ENCODE measurements at places on chromosomes 7 and 10.

GRCh38 chr7:23334482-23335056, 35.4 kb downstream of the MALSU1 start:
- DNase-seq, result no peak

GRCh38 chr10:132776186-132776585, 9.8 kb downstream of the NKX6-2 start:
- DNase-seq, result no peak

GRCh38 chr7:99827040-99827778, 604 bp upstream of the CYP3A43 start:
- no peak for DNase-seq

- DNase-seq, result no peak
Observed at GRCh38 chr7:152459724-152460251, 24.0 kb upstream of the KMT2C start.

DNA sequence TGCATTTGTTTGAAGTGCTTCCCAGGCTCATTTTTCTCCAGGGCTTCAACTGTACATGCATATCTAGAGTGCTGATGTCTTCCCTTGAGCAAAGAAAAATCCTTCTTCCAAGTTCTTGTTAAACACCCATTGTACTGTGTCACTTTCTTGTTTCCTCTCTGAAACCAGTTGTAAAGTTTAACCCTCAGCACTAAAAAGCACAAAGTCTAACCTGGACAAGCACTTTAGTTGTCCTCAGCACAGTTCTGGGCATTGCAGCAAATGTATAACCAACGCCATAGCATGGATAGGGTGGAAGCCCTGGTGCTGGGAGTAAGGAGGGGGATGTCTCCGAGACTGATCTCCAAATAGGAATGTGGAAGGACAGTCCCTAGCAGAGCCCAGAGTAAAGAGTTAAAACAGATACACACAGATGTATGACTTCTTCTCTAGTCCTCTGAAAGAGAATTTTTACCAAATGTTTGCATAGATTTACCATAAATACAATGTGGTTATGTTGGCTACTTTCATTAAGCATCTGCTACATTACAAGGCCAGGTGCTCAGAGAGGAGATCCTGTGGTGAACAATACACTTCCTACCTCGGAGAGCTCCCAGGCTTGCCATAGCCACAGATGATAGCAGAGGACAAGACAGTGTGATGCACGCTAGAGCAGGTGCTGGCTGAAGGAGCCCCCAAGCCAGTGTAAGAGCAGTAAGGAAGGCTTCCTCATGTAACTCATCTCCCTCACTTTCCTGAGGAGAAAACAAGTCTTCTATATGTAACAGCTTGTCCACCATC, 57.0 kb downstream of the DNAJC12 start:
- no peak for DNase-seq

DNA sequence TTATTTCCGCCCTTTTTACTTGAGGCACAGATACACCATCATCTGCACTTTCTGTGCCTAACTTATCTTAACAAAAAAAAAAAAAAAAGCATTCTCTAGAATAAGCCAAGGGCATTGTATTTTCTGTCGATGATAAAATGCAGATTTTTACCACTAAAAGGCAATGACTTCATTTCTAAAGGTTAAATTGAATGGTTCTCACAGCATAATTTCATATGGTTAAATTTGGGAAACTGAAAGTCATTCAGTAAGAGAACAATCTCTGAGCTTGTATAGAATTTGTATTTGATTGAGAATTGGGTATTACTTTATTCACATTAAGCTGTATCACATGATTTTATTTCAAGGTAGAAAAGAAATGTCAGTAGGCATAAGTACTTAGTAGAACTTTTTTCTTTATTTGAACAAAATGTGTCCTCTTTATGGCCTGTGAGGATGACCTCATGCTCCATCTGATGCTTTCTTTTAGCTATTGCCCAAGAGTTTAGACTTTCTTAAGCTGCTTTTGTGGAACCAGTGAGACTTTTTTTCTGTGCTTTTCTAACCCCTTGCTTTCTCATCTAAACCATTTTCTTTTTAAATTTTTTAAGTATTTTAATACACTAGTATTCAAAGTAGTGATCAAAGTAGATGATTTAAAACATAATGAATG, 110.3 kb downstream of the LRRC4 start:
- DNase-seq, result no peak

DNA sequence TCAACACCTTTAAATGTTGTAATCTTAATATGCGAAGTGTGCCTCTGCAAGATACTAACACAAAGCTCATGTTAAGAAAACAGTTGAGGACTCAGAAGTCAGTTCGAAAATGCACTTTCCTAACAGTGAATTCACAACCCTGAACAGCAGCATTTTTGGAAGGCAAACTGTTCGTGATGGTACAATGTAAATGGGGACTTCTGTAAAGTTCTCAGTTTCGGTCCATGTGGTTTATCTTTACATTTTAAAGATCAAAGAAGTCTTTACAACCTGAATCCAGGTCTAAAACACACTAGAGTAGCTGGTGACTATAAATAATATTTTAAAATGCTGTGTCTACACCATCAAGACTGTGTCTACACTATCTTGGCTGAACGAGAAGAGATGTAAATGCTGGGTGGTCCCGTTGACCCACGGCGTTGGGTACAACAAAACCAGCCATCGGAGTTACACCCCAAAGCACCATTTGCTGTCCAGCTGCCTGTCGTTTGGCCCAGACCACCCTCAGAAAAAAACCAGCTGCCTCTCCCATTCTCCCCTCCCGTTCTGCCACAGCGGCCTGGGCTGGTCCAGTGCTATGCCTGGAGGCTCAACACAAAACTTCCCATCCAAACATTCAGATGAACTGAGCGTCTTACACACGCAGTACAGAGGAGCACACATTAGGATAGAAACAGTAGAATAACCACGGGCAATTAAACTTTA, 42.9 kb downstream of the MKI67 start:
- no peak for DNase-seq

- DNase-seq, result no peak
Observed at GRCh38 chr7:41735206-41735605, 32.3 kb upstream of the INHBA start.

DNA sequence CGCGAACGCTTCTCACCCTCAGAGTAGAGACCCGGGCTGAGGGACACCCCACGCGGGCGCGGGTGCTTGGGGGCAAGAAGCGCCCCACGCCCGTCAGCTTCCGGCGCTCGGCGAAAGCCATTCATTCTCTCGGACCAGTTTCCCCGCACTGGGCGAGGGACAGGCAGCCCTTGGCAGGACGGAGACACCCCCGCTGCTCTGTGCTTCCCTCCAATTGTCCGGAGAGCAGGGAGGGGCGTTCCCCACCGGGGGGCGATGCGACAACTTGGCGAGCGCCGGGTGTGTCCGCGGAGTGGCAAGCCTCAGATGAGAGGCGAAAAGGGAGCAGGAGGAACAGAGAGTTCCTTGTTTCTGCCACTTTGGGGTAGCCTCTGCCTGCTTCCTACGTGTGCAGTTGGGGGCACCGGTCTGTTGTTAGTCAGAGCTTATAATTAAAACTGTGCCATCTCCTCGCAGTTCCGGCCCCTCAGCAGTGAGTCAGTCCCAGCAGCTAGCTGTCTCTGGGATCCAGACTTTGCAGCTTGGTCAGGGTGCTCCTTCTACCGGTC, 1.7 kb downstream of the GPR158 start:
- no peak for DNase-seq

DNA sequence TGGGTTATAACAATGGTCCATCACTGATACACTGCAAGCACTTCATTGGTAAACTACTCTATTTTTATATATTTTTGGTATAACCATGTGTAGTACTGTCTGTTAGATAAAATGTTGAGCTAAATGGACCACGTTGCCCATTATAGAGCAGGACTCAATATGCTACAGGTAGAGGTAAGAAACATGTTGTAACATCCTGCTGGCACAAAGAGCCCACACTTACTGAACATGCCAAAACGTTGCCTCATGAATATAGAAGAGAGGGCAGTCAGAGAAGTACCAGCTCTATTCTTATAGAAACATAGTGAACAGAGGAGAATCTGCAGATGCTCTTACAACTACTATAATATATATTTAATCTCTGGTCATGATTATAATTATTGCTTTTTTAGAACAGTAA, 18.4 kb upstream of the MET start:
- no peak for DNase-seq

GRCh38 chr10:72030762-72031543, 57.4 kb downstream of the SPOCK2 start:
- no peak for DNase-seq

DNA sequence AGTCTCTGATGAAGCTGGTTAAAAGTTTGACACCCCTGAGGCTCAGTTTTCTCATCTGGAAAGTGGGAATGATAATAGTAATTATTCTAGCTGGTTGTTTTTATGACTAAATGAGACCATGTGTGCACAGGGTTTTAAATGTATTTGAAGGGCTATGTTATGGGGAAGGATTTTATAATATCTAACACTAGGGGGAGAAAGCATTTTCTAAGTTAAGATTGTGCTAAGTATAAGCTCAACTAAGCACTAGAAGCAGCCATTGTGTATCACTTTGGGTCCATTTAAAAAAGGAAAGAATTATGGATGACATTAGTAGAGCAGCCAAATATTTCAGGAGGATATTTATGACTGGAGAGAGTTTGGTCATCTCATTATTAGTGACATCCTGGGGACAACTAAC, 49.5 kb upstream of the CREB5 start:
- DNase-seq, result no peak

DNA sequence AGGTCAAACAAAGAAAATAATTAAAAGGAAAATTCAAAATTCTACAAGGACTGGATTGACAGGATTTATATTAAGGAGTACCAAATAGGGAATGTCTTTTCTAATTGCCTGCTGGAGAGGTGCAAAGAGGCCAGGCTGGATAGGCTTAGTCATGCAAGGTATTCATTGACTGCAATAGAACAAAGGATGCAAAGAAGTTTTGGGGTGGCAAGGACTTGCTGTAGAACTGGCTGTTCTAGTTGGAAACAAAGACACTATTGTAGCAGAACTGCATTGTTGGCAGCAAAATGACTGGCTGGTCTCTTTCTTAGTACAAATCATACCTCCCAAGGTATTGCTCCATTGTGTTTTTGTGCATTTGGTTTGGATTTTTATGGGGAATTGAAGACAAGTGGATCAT, 10.1 kb downstream of the ITGB8 start:
- no peak for DNase-seq

DNA sequence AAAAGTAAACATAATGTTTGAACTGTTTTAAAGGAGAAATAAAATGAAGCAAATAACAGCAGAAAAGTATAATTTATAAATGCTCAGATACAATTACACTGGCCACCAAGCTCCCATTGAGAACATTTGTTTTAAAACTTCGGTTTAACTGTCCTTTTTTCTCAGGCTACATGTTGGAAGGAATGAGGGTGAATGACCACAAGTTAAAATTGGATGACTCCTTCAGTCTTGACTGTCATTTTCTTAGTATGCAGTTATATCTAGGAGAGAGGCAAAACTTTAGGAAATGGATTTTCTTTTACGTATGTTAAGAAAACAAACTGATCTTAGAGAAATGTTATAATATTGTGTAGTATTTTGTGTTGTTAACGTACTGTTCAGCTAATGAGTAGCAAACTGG, 5.0 kb downstream of the TRIM24 start:
- DNase-seq, result no peak

DNA sequence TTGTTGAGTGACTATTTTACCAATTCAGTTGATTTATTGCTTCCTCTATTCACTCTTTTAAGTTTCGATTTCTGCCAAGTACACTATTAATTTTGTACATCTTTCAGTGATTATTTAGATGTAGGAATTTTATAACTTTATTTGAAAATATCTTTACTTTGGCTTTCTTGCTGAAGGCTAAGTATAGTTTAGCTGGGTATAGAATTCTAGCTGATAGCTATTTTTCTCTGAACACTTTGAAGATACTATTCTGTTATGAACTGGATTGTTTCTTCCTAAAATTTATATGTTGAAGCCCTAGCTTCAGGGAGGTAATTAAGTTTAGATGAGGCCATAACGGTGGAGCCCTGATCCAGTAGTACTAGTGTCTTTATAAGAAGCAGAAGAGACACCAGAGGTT, 141.1 kb downstream of the LRMDA start:
- DNase-seq, result no peak

DNA sequence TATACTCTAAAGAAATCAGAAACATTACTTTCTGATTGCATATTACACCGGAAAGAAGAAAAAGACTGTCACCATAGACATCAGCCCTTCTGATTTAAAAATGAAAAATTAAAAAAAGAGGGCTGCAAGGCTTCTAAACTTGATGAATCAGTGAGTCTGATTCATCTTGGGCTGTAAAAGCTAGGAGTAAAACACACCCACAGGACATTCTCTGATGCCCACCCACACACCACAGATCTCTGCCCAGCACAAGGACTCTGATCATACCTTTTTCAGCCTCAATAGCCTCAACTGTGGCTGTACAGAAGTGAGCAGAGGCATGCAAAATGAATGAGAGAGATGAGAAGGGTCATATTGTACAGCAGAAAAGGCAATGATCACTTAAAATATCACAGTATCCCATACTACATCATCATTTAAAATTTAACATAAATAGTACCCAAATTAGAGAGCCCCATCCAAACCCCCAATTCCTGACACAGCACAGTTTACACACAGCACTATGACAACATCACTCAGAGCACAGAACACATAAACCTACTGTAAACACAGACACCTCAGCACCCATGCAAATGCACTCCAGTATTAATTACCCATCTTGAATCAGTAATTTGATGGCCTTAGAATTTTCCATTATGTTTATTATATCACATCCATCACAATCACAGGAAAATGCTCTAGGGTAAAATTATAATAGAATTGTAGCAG, 6.4 kb upstream of the MSS51 start:
- no peak for DNase-seq

GRCh38 chr10:70119623-70120022, 13.0 kb downstream of the AIFM2 start:
- no peak for DNase-seq

DNA sequence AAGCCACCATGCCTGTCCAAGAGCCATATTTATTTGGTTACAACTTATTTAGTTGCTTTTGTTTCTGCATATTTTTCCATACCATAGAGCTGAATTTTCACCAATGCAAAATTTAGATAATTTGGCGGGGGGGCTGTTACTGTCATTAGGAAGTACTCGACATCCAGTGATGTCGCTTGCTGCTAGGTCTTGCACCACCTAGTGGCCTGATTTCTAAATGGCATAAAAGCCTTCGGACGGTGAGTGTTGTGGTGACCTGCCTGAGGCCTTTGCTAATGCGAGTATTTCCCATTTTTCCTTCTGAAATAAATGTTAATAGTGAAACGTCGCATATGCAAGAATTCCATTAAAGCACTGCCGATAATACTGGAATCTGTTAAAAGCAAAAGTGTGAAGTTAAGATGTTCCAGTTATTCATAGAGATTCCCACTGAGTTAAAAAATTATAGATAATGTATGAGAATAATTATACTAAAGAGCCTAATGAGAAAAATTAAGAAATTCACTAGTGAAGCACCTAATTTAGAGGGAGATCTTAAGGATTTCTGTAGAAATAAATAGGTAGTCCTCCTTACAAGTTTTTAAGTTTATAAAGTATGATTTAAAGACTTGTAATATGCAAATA, 86.1 kb upstream of the DNAJB6 start:
- peak; percentile 5 for DNase-seq
